ENCODE measurements at places on chromosomes 12 and 14.

GRCh38 chr14:89382901-89383845, 33.9 kb downstream of the FOXN3 start:
- no peak for DNase-seq

GRCh38 chr14:63725786-63726460, 1.9 kb downstream of the SGPP1 start:
- no peak for DNase-seq

DNA sequence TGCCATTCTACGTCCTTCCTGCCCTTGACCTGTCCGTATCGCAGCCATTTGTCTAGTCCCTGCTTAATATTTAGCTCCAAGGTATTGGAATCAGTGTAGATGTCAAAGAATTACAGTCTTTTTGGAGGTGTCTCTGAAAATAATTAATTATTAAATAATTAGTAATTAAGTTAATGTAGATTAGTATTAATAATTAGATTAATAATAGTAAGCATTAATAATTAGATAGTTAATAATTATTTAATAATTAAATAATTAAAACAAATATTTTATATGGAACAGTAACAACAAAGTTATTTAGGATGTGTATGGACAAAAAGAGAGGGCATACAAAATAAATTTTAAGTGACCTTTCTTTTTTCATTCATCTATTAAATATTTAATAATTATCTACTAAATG, 639.6 kb downstream of the AACS start:
- DNase-seq, result no peak

- no peak for DNase-seq
These were observed 84.4 kb upstream of the DHRS4 start for GRCh38 chr14:23869078-23869719.

DNA sequence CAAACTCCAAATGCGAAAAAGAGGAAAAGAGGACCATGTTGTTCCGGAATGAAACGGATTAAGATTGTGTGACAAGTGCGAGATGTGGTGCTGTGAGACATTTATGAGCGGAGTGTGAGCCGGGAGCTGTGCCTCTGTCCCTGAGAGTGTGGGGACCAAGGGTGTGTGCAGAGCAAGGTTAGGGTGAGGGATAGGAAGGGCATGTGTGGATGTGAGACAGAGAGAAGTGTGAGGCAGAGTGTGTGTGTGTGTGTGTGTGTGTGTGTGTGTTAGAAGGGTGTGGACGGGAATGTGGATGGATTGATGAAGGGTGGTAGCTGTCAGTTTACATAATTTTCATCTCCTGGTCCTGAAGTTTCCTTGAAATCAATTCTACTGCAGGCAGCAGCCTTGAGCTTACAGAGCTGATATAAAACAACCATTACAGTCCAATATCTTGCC, 4.3 kb upstream of the OTX2 start:
- no peak for DNase-seq

GRCh38 chr14:84826294-84826693, 703.6 kb upstream of the FLRT2 start:
- no peak for DNase-seq
